Activated CD4-positive, alpha-beta T cell treated with anti-CD3 and anti-CD28 coated beads, Interleukin-2, amount 10 ng/mL, durations not matched to agents 24 days and 14 days (primary cell): ENCODE measurements at places on chromosomes 5 and 9.
A peak's percentile ranks its signal among the peaks of the same experiment; 100 is the strongest.

GRCh38 chr9:100086097-100086635 is 12.6 kb downstream of the ERP44 start:
- peak overlapping the region; percentile 16 for H3K27ac ChIP-seq
- peaks cover 47% of the 10 kb centered on the region for H3K4me1 ChIP-seq
- H3K36me3 ChIP-seq: peaks cover 1% of the 10 kb centered on the region
- DNase-seq: no peak
- H3K27me3 ChIP-seq: no peaks in the 10 kb centered on the region
- no peak overlapping the region for H3K4me3 ChIP-seq

- DNase-seq: no peak
- H3K36me3 ChIP-seq: peaks cover 3% of the 10 kb centered on the region
These were observed 2.8 kb downstream of the TMEM171 start for GRCh38 chr5:73122875-73123810.

- no peak for DNase-seq
- no peak overlapping the region for H3K4me3 ChIP-seq
- no peak overlapping the region for H3K27ac ChIP-seq
- H3K4me1 ChIP-seq: no peaks in the 10 kb centered on the region
These were observed 209.1 kb upstream of the TUT7 start for GRCh38 chr9:86563350-86563749.

- H3K4me3 ChIP-seq: no peak overlapping the region
- peak; percentile 56 for DNase-seq
- H3K27me3 ChIP-seq: no peaks in the 10 kb centered on the region
These were observed 27.7 kb downstream of the SKP1 start for GRCh38 chr5:134148986-134149539.

GRCh38 chr5:87916320-87916719 is 352.3 kb downstream of the TMEM161B start:
- no peaks in the 10 kb centered on the region for H3K27me3 ChIP-seq
- DNase-seq: no peak

GRCh38 chr9:11872471-11872870 is 820.7 kb upstream of the TYRP1 start:
- no peaks in the 10 kb centered on the region for H3K4me1 ChIP-seq
- no peaks in the 10 kb centered on the region for H3K36me3 ChIP-seq
- H3K27ac ChIP-seq: no peak overlapping the region

DNA sequence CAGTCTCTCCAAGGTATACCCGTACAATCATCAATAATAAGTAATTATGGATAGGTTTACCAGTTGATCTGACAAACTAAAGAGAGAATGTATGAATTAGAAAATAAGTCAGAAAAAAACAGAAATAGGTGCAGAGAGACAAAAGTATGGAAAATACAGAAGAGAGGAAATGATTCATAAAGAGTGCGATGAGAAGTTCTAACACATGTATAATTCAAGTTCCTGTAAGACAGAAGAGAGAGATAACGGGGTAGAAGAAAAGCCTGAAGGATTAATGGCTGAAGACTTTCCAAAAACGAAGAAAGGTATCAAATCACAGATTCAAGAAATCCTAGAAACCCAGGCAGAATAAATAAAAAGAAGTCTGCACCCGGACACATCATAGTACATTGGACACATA is 16.2 kb upstream of the SMU1 start:
- peaks cover 14% of the 10 kb centered on the region for H3K4me1 ChIP-seq
- no peaks in the 10 kb centered on the region for H3K27me3 ChIP-seq
- peak overlapping the region; percentile 41 for H3K4me3 ChIP-seq
- peaks cover 7% of the 10 kb centered on the region for H3K36me3 ChIP-seq
- DNase-seq: no peak

GRCh38 chr5:75089662-75090061 is 37.3 kb upstream of the GCNT4 start:
- DNase-seq: no peak
- no peak overlapping the region for H3K4me3 ChIP-seq
- no peak overlapping the region for H3K27ac ChIP-seq
- H3K4me1 ChIP-seq: peaks cover 9% of the 10 kb centered on the region
- no peaks in the 10 kb centered on the region for H3K36me3 ChIP-seq
- peaks cover 8% of the 10 kb centered on the region for H3K27me3 ChIP-seq

- no peaks in the 10 kb centered on the region for H3K36me3 ChIP-seq
- H3K27ac ChIP-seq: no peak overlapping the region
These were observed 28.5 kb upstream of the MATR3 start for GRCh38 chr5:139265001-139265400.

GRCh38 chr5:66655395-66656324 is 59.5 kb downstream of the MAST4 start:
- peak; percentile 29 for DNase-seq
- H3K4me1 ChIP-seq: peaks cover 3% of the 10 kb centered on the region
- H3K27me3 ChIP-seq: peaks cover 9% of the 10 kb centered on the region

- H3K4me1 ChIP-seq: no peaks in the 10 kb centered on the region
- DNase-seq: no peak
- H3K27ac ChIP-seq: no peak overlapping the region
- no peak overlapping the region for H3K4me3 ChIP-seq
These were observed 203.6 kb downstream of the SPATA31D1 start for GRCh38 chr9:82192211-82192610.

DNA sequence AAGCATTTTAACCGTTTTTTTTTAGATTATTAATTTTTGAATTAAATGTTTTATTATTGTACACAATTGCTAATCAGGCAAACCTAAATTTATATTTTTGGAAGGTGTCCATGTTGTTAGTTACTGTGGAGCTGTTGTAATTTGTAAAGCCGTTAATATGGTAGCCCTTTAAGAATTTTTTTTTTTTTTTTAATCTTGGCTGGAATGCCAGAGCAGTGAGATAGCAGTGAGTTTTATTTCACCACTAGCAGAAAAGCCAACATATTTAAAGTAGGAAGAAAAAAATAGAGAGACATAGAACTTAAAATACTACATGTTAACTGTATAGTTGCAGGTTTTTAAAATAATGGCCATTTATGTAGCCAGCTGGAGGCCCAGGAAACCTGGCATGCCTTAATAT is 35.3 kb upstream of the RNF20 start:
- H3K4me3 ChIP-seq: no peak overlapping the region
- peaks cover 11% of the 10 kb centered on the region for H3K27me3 ChIP-seq
- no peaks in the 10 kb centered on the region for H3K4me1 ChIP-seq
- H3K36me3 ChIP-seq: no peaks in the 10 kb centered on the region
- no peak overlapping the region for H3K27ac ChIP-seq

- H3K27me3 ChIP-seq: no peaks in the 10 kb centered on the region
- H3K4me1 ChIP-seq: no peaks in the 10 kb centered on the region
- H3K27ac ChIP-seq: no peak overlapping the region
- DNase-seq: peak; percentile 74
- H3K4me3 ChIP-seq: no peak overlapping the region
- H3K36me3 ChIP-seq: no peaks in the 10 kb centered on the region
These were observed 315.6 kb downstream of the MTRR start for GRCh38 chr5:8184455-8185063.

- H3K27me3 ChIP-seq: no peaks in the 10 kb centered on the region
- DNase-seq: no peak
- no peak overlapping the region for H3K4me3 ChIP-seq
- H3K36me3 ChIP-seq: no peaks in the 10 kb centered on the region
- H3K27ac ChIP-seq: no peak overlapping the region
These were observed 18.6 kb upstream of the NOTCH1 start for GRCh38 chr9:136564379-136564988.
